ENCODE measurements at places on chromosomes 3 and 15.

DNA sequence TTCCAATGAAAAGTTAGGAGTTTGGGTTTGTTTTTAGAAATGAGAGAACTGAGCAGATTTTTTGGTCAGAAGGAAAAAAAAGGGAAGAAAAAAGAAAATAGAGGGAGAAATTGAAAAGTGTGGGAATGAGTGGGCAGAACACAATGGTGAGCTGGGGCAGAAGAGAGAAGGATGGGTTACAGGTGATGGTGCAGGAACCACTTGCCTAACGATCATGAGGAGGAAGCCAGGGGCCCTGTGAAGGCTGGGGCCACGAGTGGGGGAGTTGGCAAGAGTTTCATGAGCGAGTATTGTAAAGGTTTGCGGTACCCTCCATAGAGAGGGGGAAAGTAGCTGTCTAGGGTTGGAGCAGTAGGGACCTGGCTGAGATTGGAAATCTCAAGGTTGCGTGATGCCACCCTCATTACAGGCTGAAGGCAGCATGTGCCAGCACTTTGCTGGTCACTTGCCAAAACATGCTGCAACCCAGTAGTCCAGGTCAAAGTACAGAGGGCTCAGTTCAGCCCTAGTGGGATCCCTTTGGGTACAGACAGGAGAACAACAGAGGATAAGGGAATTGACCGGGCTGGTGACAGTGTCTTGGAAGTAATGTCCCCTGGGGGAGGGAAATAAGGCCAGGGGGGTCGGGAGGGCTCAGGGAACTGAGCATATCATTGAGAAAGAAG is 6.6 kb downstream of the IVD start:
- DNase-seq: no peak

GRCh38 chr15:53072077-53072476 is 281.9 kb upstream of the ONECUT1 start:
- no peak for DNase-seq

- DNase-seq: no peak
Measured at GRCh38 chr3:25973122-25973521, 183.2 kb downstream of the OXSM start.

- no peak for DNase-seq
Measured at GRCh38 chr3:69205385-69205784, 83.0 kb upstream of the LMOD3 start.

DNA sequence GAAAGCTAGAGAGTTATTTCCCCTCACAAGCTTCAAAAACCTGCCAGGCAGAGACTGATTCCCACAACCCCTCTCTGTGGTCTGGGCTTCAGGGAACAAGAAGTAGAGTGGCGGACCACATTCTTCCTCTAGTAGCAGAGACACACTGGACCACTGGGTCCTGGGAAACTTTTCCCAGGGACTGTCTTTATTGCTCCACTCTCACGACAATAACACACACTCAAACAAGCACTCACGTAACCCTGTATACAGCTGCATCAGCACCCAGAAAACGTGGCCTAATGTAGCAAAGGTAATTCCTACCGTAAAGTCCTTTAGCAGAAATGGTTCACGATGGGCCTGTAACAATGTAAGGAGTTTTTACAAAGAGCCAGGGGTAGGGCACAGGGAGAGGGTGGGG is 27.6 kb downstream of the CPOX start:
- DNase-seq: no peak

DNA sequence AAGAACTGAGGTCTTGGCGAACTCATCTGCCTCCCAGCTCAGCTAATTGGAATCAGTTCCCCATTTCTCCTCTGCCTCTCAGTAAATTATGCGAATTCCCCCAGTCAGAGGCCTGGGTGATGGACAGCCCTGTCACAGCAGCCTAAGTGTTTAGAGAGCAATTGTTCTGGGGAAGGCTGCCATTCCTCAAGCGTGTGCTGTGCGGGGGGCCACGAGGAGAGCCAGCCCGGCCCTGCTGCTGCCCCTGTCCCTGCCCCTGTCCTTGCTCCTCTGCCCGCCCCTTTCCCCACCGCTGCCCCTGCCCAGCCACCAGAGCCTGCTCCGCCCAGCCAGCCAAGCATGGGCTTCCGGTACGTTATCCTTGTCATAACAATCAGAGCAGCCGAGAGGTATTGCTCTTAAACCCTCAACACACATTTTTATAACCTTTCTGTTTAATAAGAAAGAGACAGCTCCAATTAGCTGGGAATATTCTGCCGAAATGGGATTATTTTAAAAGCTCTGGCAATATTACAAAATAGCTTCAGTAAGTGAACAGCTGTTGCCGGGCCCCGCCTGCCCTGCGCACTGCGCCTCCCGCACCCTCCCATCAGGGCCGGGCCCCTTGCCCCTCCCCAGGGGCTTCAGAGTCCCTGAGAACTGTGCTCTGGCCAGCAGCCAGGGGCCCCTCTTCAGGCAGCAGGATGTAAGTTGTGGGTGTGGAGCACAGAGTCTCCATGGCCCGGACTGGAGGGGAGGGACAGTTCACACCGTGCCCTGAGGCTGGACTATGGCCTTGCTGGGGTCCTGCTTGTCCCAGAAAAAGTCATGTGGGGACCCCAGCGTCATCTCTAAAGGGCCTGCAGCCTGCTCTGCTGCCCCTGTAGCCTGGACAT is 12.4 kb upstream of the CACNA2D2 start:
- DNase-seq: no peak

GRCh38 chr3:173630849-173631248 is 233.3 kb downstream of the NLGN1 start:
- no peak for DNase-seq

GRCh38 chr3:85780806-85781205 is 822.0 kb downstream of the CADM2 start:
- no peak for DNase-seq

GRCh38 chr3:50245831-50246516 is 10.0 kb downstream of the GNAI2 start:
- DNase-seq: no peak

DNA sequence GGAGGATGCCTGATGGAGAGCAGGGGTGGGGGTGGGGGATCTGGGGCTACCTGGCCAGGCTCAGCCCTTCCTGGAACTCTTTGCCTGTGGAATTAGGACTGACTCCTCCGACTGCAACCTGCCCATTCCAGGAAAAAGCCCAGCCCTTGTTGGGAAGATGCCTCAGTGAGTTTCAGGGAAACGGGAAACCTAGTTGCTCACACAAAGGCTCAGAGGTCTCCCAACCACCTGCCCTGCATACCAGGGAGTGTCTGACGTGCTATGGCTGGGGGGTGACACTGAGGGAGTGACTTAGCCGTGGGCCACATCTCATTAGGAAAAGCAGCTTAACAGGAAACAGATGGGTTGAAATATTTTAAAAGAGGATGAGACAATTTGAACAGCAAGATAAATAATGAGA is 27.9 kb downstream of the CYP8B1 start:
- no peak for DNase-seq

DNA sequence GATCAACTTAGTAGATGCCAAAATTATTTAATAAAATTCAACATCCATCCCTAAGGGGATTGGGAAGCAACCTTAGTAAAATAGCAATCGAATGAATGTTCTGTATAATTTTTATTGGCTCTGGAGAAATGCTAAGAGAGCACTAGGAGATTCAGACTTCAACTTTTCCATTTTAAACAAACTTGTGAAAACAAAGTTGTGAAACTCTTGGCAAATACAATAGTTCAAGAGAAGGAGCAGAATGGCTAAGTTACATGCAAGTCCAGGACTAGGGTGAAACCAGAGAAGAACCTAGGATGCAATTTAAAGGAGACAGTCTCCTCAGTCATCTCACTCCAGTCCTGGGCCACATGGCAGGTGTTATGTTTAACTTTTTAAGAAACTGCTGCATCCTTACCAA is 16.7 kb upstream of the ZNF280D start:
- no peak for DNase-seq

DNA sequence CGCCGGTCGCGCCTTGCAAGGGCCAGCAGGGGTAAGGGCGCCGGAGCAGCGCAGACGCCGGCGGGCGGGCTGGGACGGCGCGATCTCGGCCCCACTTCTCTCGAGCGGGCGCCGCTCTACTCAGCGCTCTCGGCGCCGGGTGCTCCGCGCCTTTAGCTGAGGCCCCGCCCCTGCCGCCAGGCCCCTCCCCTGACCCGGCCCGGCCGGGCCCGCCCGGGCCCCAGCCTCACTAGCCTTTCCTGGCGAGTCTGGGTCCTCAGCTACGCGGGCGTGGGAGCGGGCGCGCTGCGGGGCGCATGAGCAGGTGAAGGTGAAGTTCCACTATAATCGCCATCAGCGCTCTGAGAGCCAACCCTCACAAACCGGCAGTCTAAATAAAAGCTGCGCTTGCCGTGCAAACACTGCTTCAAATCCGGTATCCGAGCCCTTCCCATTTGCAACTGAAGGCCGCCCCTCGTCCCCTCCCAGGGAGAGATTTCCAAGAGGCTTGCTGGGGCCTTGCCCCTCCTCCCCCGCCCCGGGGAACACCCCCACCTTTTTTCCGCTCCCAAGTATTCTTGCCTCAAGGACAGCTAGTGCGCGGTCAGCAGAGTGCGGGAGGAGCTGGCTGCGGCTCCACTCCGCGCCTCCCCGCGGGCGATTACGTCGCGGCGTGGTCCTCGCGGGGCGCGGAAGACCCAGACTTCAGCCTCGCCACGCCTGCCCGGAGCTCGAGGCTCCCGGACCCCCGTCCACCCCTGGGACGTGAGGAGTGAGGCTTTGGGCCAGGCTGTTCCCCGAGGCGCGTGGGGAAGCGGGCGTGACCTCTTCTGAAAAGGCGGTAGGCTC is at the start of gene RPP25:
Gene RPP25 (minus strand): TSS at position 125 of the 828 bp plus-strand sequence. CDS start 189 bp downstream, outside the sequence.
- DNase-seq: no peak

DNA sequence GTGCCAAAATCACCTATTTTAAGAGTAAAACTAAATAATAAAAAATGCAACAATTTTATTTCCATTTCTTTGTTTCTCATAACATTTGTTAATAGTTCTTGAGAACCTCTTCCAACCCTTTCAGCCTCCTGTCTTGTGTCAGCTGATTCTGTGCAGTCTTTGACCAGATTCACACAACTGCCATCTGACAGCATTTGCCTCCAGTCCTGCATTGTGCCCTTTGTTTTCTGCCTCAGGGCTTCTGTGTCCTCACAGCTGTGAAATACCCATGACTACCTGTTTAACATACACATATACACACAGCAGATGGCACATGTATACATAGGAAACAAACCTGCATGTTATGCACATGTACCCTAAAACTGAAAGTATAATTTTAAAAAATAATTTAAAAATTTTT is 13.2 kb upstream of the CNTN6 start:
- no peak for DNase-seq

GRCh38 chr15:32683906-32684584 is 33.8 kb upstream of the GREM1 start:
- no peak for DNase-seq

- DNase-seq: no peak
Measured at GRCh38 chr15:86624261-86625036, 544.8 kb downstream of the AGBL1 start.

DNA sequence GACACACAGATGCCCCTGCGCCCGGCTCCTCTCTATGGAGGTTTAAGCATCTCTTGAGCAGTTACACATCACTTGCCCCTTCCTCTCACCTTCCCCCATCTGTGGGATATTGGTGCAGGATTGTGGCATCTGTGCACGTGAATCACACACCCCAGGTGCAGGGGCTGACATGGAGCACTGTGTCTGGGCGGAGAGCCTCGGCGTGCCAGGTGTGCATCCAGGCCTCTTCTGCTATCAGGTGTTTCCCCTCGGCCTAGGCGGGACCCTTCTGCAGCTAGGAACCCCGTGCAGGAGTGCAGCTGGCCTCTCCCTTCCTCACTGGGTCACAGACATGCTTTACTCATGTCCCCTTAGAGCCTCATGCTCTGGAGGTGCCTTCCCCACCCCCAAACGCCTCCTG is 33.4 kb upstream of the MUC13 start:
- no peak for DNase-seq

- no peak for DNase-seq
Measured at GRCh38 chr3:4079339-4080195, 223.6 kb upstream of the SETMAR start.

- no peak for DNase-seq
Measured at GRCh38 chr15:42273900-42274701, 868 bp upstream of the TMEM87A start.

- DNase-seq: no peak
Measured at GRCh38 chr3:12671120-12671450, 7.2 kb upstream of the RAF1 start.

Data from NCI-H1436 treated with DMSO at 0.1 percent for 48 hours (cell line).